Naive thymus-derived CD4-positive, alpha-beta T cell (primary cell): ENCODE measurements at places on chromosomes 6 and 20. TPM values are rescaled to one million over a fixed set of nuclear protein-coding genes. Genes with fewer than 3 reads are reported as not detected.

DNA sequence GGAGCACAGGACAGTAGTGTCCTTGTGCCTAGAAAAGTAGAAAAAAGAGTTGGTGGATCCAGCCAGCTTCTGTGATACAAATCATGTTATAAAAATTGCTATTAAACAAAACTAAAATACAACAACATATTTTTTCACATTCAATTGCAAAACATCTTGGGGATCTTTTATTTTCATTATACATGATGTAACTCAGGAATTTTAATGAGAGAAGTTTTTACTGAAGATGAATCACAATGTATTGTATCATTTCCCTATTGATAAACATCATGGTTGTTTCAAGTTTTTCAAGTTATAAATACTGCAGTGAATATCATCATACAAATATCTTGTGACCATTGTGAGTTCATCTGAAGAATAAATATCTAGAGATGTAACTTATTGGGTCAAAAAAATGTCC lies 608.0 kb downstream of the PHF3 start:
- H3K27me3 ChIP-seq: no peaks in the 10 kb centered on the region
- no peak overlapping the region for H3K27ac ChIP-seq
- H3K36me3 ChIP-seq: no peaks in the 10 kb centered on the region
- H3K4me3 ChIP-seq: no peak overlapping the region

The MEI4 gene
- 0.05 TPM for total RNA-seq

The LY6G6C gene
- not detected for total RNA-seq

DNA sequence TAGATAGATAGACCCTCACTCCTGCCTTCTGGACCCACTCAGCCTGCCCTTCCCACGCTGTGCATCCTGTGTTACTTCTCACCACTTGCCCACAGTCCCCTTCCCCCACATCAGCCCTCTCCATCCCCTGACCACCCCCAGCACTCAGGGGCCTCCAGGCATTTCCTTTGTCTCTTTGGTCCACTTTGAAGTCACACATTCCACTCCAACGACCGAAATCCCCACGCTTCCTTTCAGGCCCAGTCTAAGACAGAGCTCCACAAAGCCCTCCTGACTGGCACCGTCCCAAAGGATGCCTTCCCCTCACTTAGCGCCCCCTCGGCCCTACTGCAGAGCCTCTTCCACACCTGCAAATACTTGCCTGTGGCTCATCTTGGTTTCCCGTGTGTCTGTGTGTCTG lies 83.8 kb downstream of the FOXF2 start:
- H3K27ac ChIP-seq: no peak overlapping the region
- H3K27me3 ChIP-seq: no peaks in the 10 kb centered on the region
- H3K4me3 ChIP-seq: no peak overlapping the region
- H3K36me3 ChIP-seq: no peaks in the 10 kb centered on the region
- no peak for DNase-seq

- DNase-seq: no peak
- H3K27ac ChIP-seq: no peak overlapping the region
Observed at GRCh38 chr6:16228043-16228442, 10.3 kb upstream of the GMPR start.

The CASS4 gene
- 14.3 TPM for total RNA-seq

The SLC26A8 gene
- 0.27 TPM for total RNA-seq

DNA sequence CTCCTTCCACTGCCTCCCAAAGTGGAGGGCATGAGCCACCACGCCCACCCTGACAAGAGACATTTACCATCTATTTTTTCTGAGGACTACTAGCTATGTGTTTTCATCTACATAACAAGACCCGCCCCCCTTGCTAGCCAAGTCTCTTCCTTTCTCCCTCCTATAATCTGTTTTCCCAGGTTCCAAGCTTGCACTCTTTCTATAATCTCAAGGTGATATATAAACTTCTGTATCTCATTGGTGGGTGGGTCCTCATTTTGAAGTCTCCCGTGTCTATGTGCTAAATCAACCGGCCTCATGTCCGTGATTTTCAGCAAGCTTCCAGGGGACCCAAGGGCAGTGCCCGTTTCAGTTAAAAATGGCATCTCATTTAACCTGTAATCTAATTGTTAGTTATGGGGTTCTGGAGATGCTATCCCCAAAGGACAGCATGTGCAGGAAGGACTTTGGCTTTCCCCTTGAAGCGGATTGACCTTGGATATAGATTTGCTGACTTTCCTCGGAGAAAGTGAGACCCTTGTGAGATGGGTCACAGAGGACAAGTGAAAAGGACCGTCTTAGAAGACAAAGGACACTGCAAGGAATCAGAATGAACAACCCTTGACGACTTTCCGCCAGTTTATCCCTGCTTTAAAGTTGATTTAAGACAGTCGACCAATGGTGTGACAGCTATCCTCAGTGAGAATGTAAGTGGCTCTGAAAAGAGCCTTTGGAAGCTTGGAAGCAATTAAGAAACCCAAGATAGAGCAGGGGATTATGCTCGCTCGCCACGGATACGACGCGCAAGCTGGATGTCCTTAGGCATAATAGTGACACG lies 22.4 kb downstream of the OR2B2 start:
- no peak for DNase-seq
- H3K27me3 ChIP-seq: no peaks in the 10 kb centered on the region
- peak overlapping the region; percentile 16 for H3K27ac ChIP-seq
- no peaks in the 10 kb centered on the region for H3K36me3 ChIP-seq

DNA sequence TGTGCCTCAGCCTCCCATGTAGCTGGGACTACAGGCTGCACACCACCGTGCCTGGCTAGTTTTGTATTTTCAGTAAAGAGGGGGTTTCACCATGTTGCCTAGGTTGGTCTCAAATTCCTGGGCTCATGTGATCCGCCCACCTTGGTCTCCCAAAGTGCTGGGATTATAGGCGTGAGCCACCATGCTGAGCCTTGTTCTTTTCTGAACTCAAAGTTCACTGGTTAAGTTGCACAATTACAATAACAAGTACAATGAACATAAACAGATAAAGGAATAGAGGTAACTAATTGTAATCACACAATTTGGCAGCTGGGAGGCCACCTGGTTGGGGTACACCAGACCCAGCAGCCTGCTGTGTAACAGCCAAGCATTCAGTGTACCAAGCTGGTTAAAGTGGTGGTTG lies 6.7 kb downstream of the NUDT3 start:
- no peak overlapping the region for H3K4me3 ChIP-seq
- H3K27me3 ChIP-seq: no peaks in the 10 kb centered on the region
- no peaks in the 10 kb centered on the region for H3K36me3 ChIP-seq
- peaks cover 3% of the 10 kb centered on the region for H3K4me1 ChIP-seq
- DNase-seq: no peak

- H3K4me3 ChIP-seq: no peak overlapping the region
- no peaks in the 10 kb centered on the region for H3K36me3 ChIP-seq
- H3K4me1 ChIP-seq: no peaks in the 10 kb centered on the region
- DNase-seq: no peak
- H3K27ac ChIP-seq: no peak overlapping the region
Observed at GRCh38 chr6:1749041-1749440, 139.3 kb downstream of the FOXC1 start.

GRCh38 chr6:43687437-43688347 lies at the start of gene MRPS18A:
TSS of gene MRPS18A (minus strand) at chr6:43687791. CDS start at chr6:43687779, 12 bp downstream.
- no peaks in the 10 kb centered on the region for H3K36me3 ChIP-seq
- DNase-seq: peak; percentile 69
- H3K4me1 ChIP-seq: peaks cover 10% of the 10 kb centered on the region
- H3K27me3 ChIP-seq: no peaks in the 10 kb centered on the region
- peak within 1 kb of the TSS; percentile 98 for H3K4me3 ChIP-seq

GRCh38 chr6:4289770-4290320 lies 154.5 kb upstream of the ECI2 start:
- H3K27ac ChIP-seq: no peak overlapping the region
- no peaks in the 10 kb centered on the region for H3K4me1 ChIP-seq
- DNase-seq: no peak
- no peak overlapping the region for H3K4me3 ChIP-seq

The CTAGE9 gene
- not detected for total RNA-seq

DNA sequence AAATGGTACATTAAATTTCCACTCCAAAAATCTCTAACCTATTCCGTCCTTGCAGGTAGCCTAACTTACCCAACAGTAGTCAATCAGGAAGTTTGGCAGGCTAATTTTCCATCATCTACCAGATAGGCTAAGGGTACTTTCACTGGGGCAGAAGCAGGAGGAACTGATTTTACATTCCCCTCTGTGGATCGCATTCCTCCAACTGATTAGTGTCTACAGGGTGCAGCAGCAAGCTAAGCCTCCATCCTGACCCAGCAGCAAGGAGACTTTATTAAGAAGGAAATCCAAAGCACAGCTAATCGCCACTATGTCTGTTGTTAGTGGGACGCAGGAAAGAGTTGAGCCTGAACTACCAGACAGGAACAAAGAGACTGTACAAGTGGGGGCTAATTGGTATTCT lies 143.2 kb upstream of the RUNX2 start:
- peaks cover 6% of the 10 kb centered on the region for H3K4me1 ChIP-seq
- H3K27me3 ChIP-seq: no peaks in the 10 kb centered on the region
- no peaks in the 10 kb centered on the region for H3K36me3 ChIP-seq
- no peak overlapping the region for H3K27ac ChIP-seq
- no peak for DNase-seq

- H3K4me3 ChIP-seq: no peak overlapping the region
- no peaks in the 10 kb centered on the region for H3K27me3 ChIP-seq
- H3K4me1 ChIP-seq: no peaks in the 10 kb centered on the region
- no peak for DNase-seq
Observed at GRCh38 chr20:48339190-48339985, 488.4 kb downstream of the PREX1 start.

The SMPDL3A gene
- 0.27 TPM for total RNA-seq

DNA sequence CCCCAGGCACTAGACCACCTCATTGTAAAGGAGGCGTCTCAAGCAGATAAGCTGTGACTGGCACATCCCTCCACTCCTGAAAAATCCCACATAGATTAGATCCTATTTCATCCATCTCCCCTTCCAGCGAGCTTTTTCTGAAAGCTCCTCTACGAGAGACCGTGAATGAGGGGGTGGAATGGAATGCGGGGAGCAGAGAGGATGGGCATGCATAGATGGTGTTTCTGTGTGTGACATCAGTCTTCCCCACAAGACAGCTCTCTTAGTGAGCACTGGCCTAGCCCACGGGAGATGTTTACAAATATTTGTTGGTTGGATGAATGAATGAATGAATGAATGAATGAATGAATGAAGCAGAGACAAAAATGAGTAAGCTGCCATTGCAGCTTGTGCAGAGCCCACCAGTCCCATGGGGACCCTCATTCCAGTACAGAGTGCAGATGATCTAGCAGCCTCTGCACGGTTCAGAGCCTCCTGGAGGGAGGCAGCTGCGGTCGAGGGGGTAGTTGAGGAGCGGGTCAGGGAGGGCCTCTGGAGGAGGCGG lies 98.4 kb downstream of the DLGAP4 start:
- no peaks in the 10 kb centered on the region for H3K27me3 ChIP-seq
- no peak overlapping the region for H3K4me3 ChIP-seq
- H3K27ac ChIP-seq: no peak overlapping the region
- no peaks in the 10 kb centered on the region for H3K36me3 ChIP-seq
- no peak for DNase-seq

The ZNF311 gene
- 0.32 TPM for total RNA-seq

DNA sequence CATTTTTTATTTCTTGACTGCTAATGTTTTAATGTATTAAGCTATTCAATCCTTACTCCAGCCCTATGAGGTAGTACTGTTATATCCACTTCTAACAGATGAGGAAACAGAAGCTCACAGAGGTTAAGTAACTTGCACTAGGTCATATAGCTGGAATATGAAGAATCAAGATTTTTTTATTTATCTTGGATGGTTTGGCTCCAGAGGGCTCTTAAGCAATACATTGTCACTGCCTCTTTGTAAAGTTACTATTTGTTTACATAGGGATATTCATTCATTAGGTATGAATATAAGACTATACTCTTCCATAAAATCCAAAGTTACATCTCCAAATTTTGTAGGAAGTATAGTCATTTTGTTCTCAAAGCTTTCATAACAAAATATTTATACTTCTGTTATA lies 113.8 kb downstream of the LAMP5 start:
- no peaks in the 10 kb centered on the region for H3K36me3 ChIP-seq
- H3K27me3 ChIP-seq: no peaks in the 10 kb centered on the region
- no peak for DNase-seq
- H3K4me3 ChIP-seq: no peak overlapping the region

- H3K4me1 ChIP-seq: no peaks in the 10 kb centered on the region
- no peaks in the 10 kb centered on the region for H3K36me3 ChIP-seq
- H3K27me3 ChIP-seq: no peaks in the 10 kb centered on the region
- no peak for DNase-seq
- no peak overlapping the region for H3K4me3 ChIP-seq
- no peak overlapping the region for H3K27ac ChIP-seq
Observed at GRCh38 chr20:54646156-54646517, 170.7 kb downstream of the DOK5 start.

- H3K4me3 ChIP-seq: no peak overlapping the region
- H3K36me3 ChIP-seq: no peaks in the 10 kb centered on the region
Observed at GRCh38 chr6:92822222-92822621, 597.1 kb downstream of the EPHA7 start.

DNA sequence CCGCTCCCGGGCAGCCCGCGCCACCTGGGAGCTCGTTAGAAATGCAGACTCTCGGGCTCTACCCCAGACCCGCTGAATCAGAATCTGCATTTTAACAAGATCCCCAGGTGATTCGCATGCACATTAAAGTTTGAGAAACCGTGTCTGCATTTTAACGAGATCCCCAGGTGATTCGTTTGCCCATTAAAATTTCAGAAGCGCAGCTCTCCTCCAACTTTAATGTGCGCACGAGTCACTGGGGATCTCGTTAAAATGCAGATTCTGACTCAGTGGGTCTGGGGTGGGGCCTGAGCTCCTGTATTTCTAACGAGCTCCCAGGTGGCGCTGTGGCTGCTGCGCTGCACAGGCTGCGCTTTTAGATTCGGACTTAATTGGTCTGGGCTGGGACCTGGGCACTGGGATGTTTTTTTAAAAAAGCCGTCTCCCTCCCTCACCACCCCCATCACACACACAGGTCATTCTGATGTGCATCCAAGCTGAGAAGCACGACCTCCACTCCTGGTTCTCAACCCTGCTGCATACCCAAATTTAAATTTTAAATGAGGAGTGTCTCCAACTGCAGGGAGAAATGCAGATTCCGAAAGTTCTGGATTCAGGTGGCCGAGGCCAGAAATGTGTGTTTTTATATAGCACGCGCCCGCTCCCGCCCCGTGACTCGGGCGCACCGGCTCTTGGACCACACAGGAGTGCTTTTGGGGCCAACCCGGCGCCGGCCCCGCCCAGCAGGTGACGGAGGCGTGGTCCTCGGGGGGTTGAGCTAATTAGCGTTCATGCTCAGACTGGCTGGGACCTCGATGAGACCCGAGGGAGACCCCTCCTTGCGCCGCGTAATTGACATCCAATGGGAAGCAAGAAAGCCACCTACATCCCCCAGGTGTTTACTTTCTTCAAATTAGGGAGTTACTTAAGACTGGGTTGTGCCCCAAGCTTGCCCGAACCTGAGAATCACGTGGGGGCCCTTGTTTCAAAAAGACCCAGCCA lies 85.8 kb downstream of the ZFP64 start:
- H3K27ac ChIP-seq: no peak overlapping the region
- no peak for DNase-seq
- H3K36me3 ChIP-seq: no peaks in the 10 kb centered on the region
- no peaks in the 10 kb centered on the region for H3K27me3 ChIP-seq
- H3K4me1 ChIP-seq: peaks cover 27% of the 10 kb centered on the region

- H3K4me1 ChIP-seq: peaks cover 14% of the 10 kb centered on the region
- no peaks in the 10 kb centered on the region for H3K27me3 ChIP-seq
- H3K27ac ChIP-seq: no peak overlapping the region
- H3K4me3 ChIP-seq: no peak overlapping the region
- DNase-seq: no peak
Observed at GRCh38 chr6:2959909-2960719, 11.3 kb downstream of the SERPINB6 start.
